Lung (tissue), 17 donors: ENCODE measurements at places on chromosomes 12 and 14. TPM values are rescaled to one million over a fixed set of nuclear protein-coding genes. Genes with fewer than 3 reads are reported as not detected.

Gene SCNN1A
- 122 TPM for total RNA-seq

Gene NR1H4
- 1.3 TPM for total RNA-seq

Gene KCNJ8
- 16.1 TPM for total RNA-seq

Gene PXMP2
- 13.1 TPM for total RNA-seq

Gene SMCO2
- total RNA-seq: not detected

Gene SYNE2
- 208 TPM for total RNA-seq

DNA sequence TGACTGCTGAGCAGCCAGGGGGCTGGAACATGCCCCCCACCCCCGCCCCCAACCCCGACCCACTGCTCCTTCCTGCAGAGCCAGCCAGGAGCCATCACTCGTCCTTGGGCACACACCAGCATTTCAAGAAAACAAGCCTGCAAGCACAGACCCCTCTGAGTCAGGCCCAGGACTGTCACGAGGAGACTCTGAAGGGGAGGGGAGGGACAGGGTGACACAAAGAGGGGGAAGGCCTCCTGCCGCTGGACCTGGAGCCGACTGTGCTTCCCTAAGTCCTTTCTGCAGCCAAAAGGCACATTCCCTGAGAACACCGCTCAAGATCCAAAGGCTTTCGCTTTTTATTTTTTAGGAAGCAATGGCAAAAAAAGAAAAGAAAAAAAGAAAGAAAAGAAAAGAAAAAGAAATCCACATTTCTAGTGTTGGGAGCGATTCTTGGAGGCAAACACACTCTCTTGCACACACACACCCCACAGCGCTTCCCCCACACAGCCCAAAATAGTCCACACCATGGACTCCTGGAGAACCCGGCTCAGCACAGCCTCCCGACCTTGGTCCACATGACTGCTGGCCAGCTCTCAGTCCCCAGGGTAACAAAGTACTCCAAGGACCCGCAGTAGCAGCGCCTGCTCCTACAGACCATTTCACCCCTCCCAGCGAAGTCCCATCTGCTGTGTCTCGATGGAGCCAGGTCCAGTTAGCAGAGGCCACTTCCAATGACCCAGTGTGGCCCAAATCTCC, 101.7 kb downstream of the DPF3 start:
- H3K27me3 ChIP-seq: no peaks in the 10 kb centered on the region
- no peak overlapping the region for H3K27ac ChIP-seq
- DNase-seq: peak; percentile 44
- H3K36me3 ChIP-seq: no peaks in the 10 kb centered on the region
- peaks cover 8% of the 10 kb centered on the region for H3K4me1 ChIP-seq
- no peak overlapping the region for H3K4me3 ChIP-seq

DNA sequence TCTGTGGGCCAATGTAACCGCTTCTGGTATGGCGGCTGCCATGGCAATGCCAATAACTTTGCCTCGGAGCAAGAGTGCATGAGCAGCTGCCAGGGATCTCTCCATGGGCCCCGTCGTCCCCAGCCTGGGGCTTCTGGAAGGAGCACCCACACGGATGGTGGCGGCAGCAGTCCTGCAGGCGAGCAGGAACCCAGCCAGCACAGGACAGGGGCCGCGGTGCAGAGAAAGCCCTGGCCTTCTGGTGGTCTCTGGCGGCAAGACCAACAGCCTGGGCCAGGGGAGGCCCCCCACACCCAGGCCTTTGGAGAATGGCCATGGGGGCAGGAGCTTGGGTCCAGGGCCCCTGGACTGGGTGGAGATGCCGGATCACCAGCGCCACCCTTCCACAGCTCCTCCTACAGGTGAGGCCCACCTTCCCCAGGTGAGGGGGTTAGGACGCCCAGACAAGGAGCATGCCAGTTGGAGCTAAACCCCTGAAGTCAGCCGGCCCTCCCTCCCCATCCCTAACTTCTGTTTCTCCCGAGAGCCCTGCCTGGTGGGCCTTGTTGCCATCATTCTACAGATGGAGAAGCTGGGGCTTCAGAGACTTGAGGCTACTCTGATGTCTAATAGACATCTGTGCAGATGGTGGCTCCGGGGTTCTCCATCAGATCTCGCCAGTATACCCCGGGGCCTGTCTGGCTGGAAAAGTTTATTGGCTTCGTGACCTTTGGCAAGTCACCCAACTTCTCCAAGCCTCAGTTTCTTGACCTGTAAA, 25.3 kb downstream of the PAPLN start:
- no peak overlapping the region for H3K4me3 ChIP-seq
- no peaks in the 10 kb centered on the region for H3K27me3 ChIP-seq
- H3K27ac ChIP-seq: no peak overlapping the region

GRCh38 chr12:45532113-45532512, 197.4 kb upstream of the ARID2 start:
- H3K4me1 ChIP-seq: no peaks in the 10 kb centered on the region
- H3K4me3 ChIP-seq: no peak overlapping the region
- DNase-seq: no peak
- H3K36me3 ChIP-seq: no peaks in the 10 kb centered on the region
- H3K27ac ChIP-seq: no peak overlapping the region

DNA sequence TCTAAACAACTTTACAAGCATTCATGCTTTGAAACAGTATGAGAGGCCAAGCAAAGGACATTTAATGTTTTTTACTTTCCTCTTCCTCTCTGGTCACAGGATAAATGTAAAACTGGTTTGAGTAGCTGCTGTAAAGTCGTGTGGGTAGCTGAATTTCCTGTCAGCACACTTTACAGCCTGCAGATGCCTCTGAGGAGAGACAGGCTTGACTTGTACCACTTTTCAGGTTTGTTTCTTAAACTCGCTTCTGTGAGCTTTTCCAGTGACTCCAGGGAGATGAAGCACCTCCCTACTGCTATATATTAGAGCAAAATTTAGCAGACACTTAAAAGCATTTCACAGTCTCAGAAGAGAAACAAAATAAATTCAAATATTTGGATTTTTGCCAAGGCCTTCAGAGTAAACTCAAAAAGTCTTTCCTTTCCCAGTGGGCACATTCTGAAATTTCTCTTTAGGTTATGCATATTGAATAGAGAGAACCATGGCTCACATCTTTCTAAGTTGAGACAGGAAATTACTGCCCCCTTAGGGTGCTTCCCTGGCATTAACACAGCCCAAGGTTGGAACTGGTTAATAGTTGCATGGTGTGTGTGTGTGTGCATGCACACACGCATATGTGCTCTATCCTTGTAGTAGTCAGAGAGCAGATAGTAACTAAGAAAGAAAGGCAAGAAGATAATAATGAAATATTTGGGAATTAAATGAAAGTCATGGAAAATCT, 557.3 kb upstream of the MIS18BP1 start:
- H3K4me3 ChIP-seq: no peak overlapping the region
- no peak overlapping the region for H3K27ac ChIP-seq
- no peak for DNase-seq
- no peaks in the 10 kb centered on the region for H3K27me3 ChIP-seq

- DNase-seq: peak; percentile 42
- no peak overlapping the region for H3K4me3 ChIP-seq
- no peaks in the 10 kb centered on the region for H3K27me3 ChIP-seq
- no peaks in the 10 kb centered on the region for H3K36me3 ChIP-seq
- no peaks in the 10 kb centered on the region for H3K4me1 ChIP-seq
Observed at GRCh38 chr12:46831335-46832129, 5.7 kb upstream of the SLC38A4 start.

DNA sequence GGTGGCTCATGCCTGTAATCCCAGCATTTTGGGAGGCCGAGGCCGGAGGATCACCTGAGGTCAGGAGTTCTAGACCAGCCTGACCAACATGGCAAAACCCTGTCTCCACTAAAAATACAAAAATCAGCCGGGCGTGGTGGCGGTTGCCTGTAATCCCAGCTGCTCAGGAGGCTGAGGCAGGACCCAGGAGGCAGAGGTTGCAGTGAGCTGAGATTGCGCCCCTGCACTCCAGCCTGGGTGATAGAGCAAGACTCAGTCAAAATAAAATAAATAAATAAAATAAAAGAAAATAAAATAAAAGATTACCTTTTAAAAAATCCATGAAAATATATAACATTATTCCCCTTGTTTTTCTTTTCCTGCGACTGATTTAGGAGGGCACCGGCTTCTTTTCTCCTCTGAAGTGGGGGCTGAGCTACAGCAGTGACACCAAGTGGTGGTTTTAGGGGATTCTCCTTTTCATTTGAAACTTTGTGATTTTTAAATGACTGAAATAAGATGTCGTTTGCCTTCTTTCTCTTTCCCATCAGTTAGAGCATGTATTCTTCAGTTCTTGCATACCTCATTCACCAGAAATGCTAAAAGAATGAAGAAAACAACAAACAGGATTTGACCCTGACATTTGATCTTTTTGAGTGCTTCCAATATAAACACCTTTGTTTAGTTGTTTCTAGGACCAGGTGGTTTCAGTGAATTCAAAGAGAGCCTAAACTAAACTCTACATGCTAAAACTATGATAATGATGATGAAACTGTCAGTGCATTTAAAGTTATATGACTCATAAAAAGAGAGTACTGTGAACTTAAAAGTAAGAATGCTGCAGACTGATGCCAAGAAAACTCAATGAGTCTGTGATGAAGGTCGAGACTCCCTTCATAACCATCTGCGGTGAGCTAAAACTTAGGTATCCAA, 22.6 kb upstream of the PKP2 start:
- H3K27me3 ChIP-seq: no peaks in the 10 kb centered on the region
- peak; percentile 71 for DNase-seq
- H3K4me1 ChIP-seq: no peaks in the 10 kb centered on the region
- no peaks in the 10 kb centered on the region for H3K36me3 ChIP-seq
- H3K4me3 ChIP-seq: no peak overlapping the region

DNA sequence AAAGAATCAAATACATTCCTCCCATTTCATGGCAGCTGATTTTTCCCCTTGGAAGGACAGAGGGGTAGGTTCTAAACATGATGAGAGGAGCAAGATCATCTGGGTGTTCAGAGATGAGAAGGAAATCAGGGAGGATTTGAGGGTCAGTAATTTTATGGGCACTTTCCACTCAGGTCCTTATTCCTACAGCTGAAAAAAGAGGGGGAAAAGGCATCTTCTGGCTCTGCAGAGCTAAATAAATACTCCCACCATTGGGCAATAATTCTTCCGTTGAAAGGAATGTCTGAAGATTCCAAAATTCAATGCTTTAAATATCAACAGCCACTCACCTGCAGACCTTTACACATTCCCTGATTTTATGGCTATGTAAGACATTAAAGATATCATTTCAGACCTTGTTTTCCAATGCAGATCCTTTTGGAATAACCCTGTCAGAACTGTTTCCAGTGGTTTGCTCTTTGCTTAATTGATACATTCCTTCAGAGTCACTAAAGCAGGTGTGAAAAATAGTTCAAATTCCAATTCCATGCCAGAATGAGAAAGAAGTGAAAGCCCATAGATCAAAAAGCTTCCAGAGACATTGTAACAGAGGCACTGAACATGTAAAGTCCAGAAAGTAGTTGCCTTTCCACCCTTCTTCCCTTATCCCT, 233.3 kb upstream of the KRR1 start:
- no peak overlapping the region for H3K27ac ChIP-seq
- no peaks in the 10 kb centered on the region for H3K4me1 ChIP-seq
- no peak for DNase-seq
- no peak overlapping the region for H3K4me3 ChIP-seq

GRCh38 chr14:78316786-78317185, 146.6 kb downstream of the NRXN3 start:
- H3K4me1 ChIP-seq: no peaks in the 10 kb centered on the region
- no peak for DNase-seq
- no peak overlapping the region for H3K27ac ChIP-seq
- H3K36me3 ChIP-seq: no peaks in the 10 kb centered on the region

DNA sequence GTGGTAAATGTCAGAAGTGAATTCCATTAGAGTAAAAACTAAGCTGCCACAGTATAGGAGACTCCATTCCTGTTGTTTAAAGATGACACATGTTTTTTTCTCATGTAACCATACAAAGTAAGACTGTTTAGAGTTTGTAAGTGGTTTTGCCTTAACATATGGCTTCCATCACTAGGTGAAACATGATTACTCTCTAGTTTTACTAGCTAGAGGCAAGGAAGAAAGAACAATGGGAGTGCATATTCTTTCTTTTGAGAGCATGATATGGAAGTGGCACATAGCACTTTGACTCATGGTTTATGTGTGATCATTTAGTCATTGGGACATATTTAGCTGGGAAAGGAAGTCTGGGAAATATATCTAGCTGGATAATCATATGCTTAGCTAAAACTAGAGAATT, 7.7 kb downstream of the ATF7IP start:
- H3K4me3 ChIP-seq: no peak overlapping the region
- no peaks in the 10 kb centered on the region for H3K4me1 ChIP-seq
- H3K27me3 ChIP-seq: no peaks in the 10 kb centered on the region
- H3K36me3 ChIP-seq: no peaks in the 10 kb centered on the region
- DNase-seq: no peak
- no peak overlapping the region for H3K27ac ChIP-seq

- no peaks in the 10 kb centered on the region for H3K4me1 ChIP-seq
- DNase-seq: no peak
- H3K36me3 ChIP-seq: no peaks in the 10 kb centered on the region
- H3K27ac ChIP-seq: no peak overlapping the region
- no peak overlapping the region for H3K4me3 ChIP-seq
- H3K27me3 ChIP-seq: no peaks in the 10 kb centered on the region
Observed at GRCh38 chr12:89671469-89671868, 37.2 kb downstream of the ATP2B1 start.

Gene TEX22
- total RNA-seq: 0.40 TPM

GRCh38 chr12:9331218-9331626, 123.0 kb upstream of the PZP start:
- DNase-seq: peak; percentile 64
- no peak overlapping the region for H3K27ac ChIP-seq
- H3K4me1 ChIP-seq: peaks cover 33% of the 10 kb centered on the region

- H3K4me3 ChIP-seq: no peak overlapping the region
- no peaks in the 10 kb centered on the region for H3K27me3 ChIP-seq
- H3K4me1 ChIP-seq: peaks cover 6% of the 10 kb centered on the region
Observed at GRCh38 chr12:123905319-123905925, 67.2 kb downstream of the CCDC92 start.

Gene ST8SIA1
- 5.3 TPM for total RNA-seq

GRCh38 chr14:96363751-96364336, 518 bp downstream of the GSKIP start:
- H3K4me3 ChIP-seq: peak overlapping the region; percentile 84
- peaks cover 21% of the 10 kb centered on the region for H3K4me1 ChIP-seq
- peak; percentile 36 for DNase-seq
- peak overlapping the region; percentile 69 for H3K27ac ChIP-seq
- no peaks in the 10 kb centered on the region for H3K36me3 ChIP-seq

Gene GLS2
- 2.6 TPM for total RNA-seq

DNA sequence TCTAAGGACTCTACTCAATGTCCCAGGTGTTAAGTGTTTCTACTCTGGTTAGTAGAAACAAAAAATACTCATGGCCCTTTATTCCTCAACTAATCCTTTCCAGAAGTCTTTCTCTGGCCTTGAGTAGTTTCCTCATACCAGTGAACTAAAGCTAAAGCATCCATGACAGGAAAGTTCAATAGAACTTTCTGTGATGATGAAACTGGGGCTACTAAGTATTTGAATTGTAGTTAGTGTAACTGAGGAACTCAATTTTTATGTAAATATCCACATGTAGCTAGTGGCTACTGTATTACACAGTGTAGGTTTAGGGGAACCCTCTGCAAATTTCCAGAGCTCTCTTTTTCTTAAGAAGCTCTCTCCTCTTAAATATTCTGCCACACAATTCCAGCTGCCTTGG, 63.7 kb downstream of the R3HDM2 start:
- H3K36me3 ChIP-seq: no peaks in the 10 kb centered on the region
- no peak for DNase-seq
- H3K4me1 ChIP-seq: no peaks in the 10 kb centered on the region
- H3K4me3 ChIP-seq: no peak overlapping the region
- H3K27me3 ChIP-seq: no peaks in the 10 kb centered on the region

- no peak overlapping the region for H3K4me3 ChIP-seq
- no peaks in the 10 kb centered on the region for H3K4me1 ChIP-seq
- DNase-seq: peak; percentile 14
- no peaks in the 10 kb centered on the region for H3K27me3 ChIP-seq
- peaks cover 8% of the 10 kb centered on the region for H3K36me3 ChIP-seq
Observed at GRCh38 chr12:106493531-106493930, 89.3 kb upstream of the RFX4 start.
